ENCODE measurements at places on chromosomes 12 and 14.

DNA sequence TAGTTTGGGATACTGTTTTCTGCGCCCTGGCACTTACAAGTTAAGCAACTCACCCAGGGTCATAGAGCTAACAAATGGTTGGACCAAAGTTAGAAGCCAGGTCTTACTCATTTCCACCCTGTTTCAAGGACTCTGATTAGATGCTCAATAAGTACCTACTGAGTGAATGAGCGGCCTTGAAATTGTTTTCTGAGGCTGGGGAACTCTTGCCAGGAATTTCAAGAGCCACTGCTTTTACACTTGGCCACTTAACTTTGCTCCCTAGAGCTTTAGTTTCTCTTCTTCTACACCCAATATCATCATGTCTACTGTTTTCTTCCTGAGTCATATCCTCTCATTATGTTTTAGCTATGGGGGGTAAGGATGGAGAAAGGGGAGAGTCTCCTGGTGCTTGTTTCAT is 431.6 kb downstream of the ZFP36L1 start:
- DNase-seq = no peak

DNA sequence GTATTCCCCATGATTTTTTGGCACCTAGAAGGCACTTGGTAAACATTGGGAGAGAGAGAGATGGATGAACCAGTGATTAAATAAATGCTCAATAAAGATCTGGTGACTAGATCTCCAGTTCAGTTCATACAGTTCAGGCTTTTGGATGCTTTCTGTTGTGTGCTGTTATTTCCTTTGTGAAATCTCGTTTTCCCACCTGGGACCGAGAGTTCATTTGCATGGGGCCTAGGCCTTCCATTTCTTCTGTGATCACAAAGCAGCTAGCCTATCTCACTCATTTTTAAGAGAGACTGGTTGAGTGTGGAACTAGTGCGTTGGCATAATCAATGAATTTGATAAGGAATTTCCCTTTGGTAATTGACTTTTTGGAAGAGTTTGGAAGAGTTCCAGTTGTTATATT is 104.0 kb downstream of the VRK1 start:
- no peak for DNase-seq

DNA sequence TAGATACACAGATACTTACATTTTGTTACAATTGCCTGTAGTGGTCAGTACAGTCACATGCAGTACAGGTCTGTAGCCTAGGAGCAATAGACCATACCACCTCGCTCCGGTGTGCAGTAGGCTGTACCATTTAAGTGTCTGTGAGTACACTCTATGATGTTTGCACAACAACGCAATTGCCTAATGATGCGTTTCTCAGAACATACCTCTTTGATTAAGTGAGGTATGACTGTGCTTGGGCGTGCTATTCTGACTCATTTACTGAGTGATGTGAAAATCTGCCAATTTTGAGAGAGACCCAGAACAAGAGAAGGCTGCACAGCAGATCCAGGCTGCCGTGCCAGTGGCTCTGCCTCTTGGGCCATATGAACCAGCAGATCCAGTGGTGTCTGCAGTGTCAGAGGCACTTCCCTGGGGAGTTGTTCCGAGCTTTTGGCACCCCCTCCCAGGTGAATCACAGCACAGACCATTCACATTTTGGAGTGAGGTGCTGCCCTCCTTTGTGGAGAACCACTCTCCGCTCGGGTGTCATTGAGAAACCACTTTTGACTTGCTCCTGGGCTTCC is 20.4 kb downstream of the DLK1 start:
- no peak for DNase-seq

DNA sequence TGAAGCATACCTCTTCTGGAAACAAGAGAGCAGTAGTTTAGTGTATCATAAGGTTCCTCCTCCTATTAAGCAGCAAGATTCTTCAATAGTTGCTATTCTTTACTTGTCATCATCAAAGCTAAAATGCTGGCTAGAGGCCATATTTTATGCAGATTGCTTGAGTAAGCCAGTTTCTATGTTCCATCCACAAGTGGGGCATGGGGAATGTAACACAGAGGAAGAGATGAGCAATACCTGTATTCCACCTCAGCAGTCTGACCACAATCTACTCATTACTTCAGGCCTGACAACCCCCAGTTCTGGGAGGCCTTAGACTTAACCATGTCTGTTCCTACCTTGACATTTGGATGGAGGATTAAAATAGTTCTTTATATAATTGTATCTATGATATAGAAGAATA is 423.6 kb downstream of the BTG1 start:
- DNase-seq = no peak

- DNase-seq = peak; percentile 3
Observed at GRCh38 chr12:79886917-79887519, 47.9 kb downstream of the PPP1R12A start.

DNA sequence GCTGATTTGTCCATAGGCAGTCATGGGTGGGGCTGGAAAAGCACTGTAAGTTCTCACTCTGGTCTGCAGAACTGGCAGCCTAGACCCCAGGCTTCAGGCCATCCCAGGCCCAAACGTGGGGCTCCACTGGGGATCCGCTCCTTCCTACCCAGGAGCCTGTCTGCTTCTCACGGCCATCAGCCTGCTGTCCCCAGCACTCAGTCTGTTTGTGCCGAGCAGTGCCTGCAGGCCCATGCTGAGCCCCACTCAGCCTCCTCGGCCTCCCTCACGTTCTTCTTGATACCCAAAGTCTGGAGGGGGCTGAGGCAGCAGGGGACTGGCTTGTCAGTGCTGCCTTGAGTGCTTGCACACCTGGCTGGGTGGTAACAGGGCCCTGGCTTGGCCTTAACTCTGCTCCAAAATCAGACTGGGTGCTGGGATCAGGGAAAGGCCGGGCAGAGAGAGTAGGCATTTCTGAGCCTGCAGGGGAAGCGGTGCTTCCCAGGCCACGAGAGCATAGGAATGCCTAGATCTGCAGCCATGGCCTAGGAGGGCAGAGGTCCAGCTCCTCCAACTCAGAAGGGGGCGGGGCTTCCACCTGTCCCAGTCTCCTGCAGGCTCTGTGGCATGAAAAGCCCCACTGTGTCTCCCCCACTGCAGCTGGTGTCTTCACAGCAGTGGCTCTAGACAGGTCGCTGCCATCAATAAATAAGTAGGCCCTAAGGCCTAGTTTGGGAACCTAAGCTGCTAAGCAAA is 772.4 kb upstream of the FBXO33 start:
- DNase-seq = no peak

DNA sequence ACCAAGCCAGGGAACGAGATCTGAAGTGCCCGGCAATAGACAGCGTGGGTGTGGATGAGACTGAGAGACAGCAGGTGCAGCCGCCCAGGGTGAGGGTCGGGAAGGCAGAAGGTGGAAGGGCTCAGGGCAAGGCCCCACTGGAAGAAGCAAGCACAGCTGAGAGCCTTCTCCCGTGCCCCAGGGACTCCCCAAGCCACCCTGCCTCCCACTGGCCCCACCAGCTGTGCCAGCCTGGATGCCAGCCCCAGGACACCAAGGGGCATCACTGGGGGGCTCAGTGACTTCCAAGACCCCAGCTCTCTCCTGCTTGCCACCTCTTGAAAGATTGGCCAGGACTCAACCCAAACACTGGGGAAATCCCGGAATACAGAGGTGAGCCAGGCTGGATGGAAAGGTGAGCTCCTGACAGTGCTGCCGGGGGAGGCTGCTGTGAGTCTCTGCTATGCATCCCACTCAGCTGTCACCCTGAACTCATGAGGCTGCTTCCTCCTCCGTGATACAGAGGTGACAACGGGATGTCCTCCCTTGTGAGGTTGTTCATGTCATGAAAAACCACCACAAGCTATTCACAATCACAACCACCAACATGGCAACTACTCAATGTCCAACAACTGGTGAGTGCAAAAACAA is 13.8 kb downstream of the TESC start:
- no peak for DNase-seq

GRCh38 chr12:25985316-25986175 is 27.1 kb downstream of the RASSF8 start:
- DNase-seq = no peak

- DNase-seq = no peak
Observed at GRCh38 chr14:102927346-102927877, 4.9 kb downstream of the AMN start.

GRCh38 chr12:4951601-4952000 is 41.9 kb downstream of the KCNA1 start:
- DNase-seq = no peak
